ENCODE measurements at places on chromosomes 5 and 9.

DNA sequence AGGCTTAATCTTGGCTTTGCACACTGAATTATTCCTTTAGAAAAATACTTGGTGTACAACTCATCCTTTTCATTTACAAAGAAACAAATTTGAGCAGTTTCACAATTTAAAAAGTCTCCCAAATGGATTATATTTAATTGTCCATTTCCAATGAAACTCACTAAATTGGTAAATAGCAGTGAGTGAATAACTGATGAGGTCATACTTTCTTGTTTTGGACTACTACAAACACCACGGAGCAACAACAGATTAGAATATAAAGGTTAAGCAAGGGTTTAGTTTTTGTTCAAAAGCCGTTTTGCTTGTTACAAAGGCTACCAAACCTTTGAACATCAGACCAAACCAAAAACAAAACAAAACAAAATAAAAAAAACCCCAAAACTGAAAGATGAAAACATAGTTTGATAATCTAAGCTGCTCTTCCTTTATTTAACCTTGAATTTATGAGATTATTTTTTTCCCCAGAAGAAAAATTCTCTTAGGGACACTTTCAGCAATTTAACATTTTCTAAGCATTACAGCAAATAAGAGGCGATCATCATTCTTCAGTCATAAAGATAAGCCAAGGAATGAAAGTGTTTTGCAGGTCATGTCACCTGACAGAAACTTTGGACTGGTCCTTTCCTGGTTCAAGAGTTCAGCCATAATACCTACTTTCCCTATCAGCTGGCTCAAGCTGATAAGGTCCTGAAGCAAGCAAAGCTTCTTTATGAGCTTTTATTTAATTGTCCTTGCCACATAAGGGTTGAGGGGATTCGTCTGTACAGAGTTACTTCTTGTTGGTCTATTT, 99.7 kb upstream of the CDKN2B start:
- no peak for DNase-seq

DNA sequence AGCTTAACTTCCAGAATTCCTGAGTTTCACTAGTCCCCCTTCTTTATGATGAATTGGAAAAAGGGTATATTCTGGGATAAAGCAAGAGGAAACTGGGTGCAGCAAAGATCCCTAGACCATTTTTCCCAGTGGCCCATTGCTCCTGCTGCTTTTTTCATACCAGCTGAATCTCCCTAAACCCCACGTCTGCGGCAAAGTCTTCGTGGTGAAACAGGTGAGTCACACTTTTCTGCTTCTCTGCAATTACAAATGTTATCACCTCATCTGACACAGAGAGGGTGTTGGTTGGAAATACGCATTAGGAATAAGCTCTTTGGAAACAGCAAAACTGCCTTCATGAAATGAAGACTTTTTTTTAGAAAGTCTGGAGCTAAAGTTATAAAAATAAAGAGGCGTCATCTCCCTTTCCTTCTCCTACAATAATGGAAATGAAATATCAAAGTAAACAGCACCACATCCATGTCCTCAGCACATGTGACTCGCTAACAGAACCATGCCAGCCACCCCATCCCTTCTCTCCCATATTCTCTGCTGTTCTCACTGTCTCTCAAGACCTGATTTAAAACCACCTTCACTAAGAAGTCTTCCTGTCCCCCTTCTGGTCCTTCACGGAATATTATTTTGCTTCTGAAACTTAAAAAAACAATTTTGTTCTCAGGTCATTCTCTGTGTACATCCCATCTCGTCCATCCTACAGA, 39.5 kb upstream of the GLRX start:
- no peak for DNase-seq

DNA sequence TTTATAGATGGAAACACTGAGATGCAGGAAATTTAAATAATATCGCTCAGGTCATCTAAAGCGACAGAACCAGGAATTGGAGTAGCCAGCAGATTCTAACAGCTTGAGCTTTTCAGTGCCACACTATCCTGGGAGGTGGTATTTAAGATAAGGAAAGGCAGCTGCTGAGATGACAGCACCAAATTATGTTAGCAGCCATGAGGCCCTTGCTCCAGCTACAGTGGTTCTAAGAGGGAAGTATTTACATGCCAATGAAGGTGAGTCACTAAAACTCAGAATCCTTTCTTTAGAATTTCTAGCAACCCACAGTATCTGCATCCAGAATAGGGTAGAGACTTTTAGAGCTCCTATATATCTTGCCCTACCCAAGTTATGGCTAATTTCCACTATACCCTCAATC, 127.0 kb upstream of the VLDLR start:
- DNase-seq, result no peak

GRCh38 chr9:75142202-75142601, 53.9 kb downstream of the OSTF1 start:
- DNase-seq, result no peak

DNA sequence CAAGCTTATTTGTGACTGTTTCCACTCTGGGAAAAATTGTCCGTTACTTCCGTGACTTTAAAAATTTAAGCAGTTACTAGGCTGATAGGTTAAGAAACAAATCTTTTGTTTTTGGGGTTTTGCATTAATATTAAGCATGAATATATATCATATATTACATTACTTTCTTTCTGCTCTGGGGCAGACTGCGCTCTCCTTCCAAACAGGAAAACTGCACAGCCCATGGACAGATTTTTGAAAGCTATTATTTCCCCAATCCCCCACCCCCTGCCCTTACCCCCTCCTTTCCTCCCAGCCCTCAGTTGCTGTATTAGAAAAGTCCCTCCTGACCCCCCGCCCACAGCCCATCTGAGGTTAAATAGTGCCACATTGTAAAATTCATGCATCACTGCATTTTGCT, 50.4 kb downstream of the G3BP1 start:
- DNase-seq, result no peak

DNA sequence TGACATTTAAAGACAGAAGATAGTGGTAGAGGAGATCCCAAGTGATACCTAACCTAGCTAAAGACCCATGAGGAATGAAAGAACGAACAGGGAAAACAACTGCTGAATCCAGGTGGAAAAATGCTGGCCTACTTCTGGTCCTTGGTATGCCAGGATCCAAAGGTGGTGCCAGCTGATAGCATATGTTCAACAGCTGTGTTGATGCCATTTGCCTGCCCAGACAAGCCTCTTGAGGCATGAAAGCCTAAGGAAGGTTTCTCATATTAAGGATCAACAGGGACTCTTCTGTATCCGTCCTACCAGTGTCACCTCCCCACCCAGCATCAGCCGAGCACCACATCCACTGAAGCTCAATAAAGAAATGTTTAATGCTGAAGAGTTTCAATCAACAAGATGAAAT, 225.7 kb upstream of the DMRT1 start:
- no peak for DNase-seq

- peak; percentile 74 for DNase-seq
Measured at GRCh38 chr5:149434162-149435014, 55.3 kb upstream of the IL17B start.

DNA sequence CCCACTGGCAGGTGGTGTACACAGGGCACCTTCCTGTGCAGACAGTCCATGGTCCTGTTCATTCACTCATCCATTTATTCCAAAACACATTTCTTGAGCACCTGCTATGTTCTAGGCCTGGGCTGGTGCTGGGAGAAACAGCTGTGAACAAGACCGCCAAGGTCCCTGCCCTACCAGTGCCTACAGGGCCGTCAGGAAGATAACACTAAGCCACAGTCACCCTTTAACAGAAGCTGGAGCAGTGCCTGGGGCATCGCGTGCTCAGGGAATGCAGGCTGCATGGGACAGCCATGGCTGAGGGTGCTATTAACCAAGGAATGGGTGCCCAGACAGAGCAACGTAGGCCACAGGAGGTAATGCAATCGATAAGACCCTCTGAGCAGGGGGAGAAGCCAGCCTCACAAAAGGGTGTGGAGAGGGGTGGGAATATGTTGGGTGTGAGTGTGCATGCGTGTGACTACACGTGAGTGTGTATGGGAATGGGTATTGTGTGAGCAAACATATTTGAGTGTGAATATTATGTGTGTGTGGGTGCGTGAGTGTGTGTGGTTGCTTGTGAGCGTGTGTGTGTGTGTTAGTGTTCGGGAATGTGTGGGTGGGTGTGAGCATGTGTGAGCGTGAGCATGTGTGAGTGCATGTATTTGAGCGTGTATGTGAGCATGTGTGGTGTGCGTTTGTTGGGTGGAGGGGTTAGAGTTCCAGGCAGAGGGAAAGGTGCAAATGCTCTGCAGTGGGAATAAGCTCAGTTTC, 19.1 kb downstream of the DUSP1 start:
- no peak for DNase-seq

DNA sequence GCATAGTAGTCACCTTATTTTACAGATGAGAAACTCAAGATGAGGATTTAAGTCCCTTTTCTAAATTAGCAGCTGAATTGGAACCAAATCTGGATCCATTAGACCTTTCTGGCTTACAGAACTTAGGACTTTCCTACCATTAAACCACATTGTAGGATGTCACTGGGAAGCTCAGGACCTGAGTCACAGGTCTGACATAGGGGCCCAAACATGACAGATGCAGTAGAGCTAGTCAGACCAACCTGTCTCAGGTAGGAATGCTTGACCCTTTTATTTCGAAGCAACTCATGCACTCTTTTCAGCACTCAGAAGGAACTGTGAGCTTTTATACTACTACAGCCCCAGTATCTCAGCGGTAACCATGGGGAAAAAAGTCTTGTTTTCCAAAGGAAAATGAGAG, 2.6 kb downstream of the RAB24 start:
- DNase-seq, result no peak

Data from erythroblast (primary cell).